Mesendoderm (in vitro differentiated cells): ENCODE measurements at places on chromosomes 3 and 15.
A peak's percentile ranks its signal among the peaks of the same experiment; 100 is the strongest.

DNA sequence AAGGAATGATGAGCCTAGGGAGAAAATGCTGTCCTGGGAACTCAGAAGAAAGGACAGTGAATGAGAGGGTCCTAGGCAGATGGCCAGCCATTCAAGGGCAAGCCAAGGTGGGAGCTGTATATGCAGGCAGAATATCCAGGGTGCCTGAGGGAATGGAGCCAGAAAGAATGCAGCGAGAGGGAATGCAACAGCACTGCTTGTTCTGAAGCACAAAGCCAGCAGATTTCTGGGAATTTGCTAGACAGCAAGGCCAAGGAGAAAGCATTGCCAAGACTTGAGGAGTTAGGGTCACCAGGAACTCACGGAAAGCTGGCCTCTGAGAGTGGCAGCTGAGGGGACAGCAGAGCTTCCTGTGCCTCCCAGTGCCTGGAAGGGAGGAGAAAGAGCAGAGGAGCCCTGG, 200.6 kb downstream of the MYRIP start:
- DNase-seq: no peak

DNA sequence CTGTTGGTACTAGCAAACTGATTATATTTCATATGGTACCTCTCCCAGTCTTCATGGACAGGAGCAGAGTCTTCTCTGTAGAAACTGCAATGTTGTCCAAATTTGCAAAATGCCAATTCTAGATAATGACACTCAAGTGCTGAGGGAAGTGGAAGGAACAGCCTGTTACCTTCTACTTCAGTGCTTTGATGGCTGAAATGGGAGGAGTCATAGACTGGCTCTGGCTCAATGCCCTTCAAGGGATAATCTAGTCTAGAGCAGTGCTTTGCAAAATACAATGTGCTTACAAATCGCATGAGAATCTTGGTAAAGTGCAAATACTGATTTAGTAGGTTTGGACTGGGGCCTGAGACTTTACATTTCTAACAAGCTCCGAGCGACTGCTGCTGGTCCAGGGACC, 51.7 kb upstream of the ACP3 start:
- no peak for DNase-seq

GRCh38 chr15:60237446-60237845, 160.3 kb downstream of the ANXA2 start:
- peak; percentile 37 for DNase-seq

DNA sequence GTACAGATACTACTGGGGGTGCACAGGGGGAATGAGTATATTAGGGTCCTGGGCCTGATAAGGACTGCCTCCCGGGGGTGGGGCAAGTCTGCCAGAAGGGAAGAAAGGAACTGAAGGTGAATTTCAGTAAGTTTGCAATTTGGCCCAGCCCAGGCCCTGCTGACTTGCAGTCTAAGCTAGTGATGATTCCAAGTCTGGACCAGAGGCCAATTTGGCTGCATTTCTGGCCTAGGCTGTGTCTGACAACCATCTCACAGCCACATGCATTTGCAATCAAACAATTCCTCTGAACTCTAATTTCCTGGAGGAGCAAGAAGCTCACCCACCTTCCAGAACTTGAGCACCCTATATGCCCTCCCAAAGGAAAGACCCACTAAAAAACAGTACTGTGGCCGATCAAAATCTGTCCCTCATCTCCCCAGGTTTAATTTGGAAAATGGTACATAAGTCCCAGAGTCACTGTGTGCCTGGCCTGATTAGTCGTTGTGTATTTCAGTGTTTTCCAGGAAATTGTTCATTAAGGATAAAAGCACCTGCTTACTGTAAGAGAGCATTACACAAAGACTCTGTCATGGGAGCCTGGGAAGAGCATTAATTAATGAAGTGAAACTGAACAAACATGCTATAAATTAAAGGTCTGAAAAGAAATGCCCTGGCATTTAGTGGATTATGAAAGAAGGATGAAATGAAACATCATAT, 114.5 kb downstream of the MEGF11 start:
- no peak for DNase-seq

GRCh38 chr3:182921665-182922355, 58.5 kb downstream of the DCUN1D1 start:
- DNase-seq: peak; percentile 69

GRCh38 chr3:171821778-171822358, 11.6 kb upstream of the PLD1 start:
- DNase-seq: no peak

GRCh38 chr3:194592798-194593752, 40.1 kb downstream of the TMEM44 start:
- no peak for DNase-seq

DNA sequence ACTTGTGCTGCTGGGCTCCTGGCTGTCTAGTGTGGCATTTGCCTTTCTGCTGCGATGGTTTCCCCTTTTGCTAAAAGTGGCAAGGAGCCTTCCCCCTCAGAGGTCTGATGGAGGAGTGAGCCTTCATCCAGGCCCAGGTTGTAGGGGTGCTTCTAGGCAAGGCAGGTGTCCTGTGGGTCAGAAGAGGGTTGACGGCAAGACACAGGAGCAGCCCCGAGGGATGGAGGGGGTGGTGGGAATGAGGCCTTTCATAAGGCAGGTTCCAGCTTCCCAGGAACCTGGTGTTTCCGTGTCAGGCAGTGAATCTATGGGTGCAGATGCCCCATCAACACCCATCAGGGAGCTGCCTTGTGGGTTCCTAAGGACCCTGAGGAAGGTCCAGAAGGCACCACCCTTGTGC, 63.0 kb upstream of the TAMM41 start:
- no peak for DNase-seq

- DNase-seq: no peak
Measured at GRCh38 chr3:127375151-127375930, 87.5 kb upstream of the PRR20G start.

DNA sequence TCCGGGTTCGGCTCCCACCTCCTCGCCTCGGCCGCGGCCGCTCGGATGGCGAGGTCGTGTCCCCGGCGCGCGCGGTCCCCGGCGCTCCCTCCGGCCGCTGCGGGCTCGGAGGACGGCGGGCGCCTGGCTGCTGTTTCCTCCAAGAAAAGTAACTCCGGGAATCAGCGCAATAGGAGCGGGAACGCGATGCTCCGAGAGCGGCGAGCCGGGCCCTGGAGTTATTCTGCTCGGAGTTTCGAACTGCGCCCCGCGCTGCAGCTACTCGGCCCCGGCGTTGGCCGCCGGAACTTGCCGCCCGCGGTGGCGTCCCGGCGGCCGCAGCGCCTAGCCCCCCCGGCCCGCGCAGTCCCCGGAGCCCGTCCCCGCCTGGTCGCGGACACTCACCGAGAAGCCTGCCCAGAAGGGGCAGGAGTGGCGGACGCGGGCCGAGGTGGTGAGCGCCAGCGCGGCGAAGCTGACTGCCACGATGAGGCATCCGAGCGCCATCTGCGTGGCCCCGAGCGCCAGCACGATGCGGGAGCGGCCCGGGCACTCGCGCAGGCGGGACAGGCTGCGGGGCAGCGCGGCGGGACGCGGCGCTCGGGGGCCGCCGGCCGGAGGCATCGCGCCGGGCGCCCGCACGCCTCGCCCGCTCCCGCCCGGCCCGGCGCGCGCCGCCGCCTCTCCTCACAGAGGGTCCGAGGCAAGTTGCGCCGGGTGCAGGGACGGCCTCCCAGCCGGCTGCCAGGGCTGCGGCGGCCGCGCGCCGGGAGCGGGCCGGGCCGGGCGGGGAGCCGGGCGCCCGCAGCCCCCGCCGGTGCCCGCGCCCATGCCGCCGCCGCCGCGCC, 251.9 kb downstream of the TJP1 start:
- DNase-seq: peak; percentile 54

DNA sequence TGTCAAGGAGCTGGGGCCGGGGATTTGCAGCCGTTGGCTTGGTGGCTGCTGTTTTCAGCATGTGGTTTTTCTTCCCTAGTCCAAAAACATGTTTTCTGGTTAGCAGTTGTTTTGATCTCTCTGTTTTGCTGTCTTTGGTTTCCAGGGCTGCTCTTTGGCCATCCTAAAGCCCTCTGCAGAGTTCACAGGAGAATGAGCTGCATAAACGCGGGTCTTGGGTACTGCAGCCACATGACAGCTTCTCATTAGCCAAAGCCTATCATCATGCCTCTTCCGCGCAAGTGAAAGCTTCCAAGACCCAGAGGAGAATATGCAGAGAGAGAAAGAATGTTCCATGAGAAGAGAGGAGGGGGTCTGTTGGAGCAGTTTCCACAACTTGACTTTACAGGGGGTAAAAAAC, 138.5 kb downstream of the NTRK3 start:
- no peak for DNase-seq

DNA sequence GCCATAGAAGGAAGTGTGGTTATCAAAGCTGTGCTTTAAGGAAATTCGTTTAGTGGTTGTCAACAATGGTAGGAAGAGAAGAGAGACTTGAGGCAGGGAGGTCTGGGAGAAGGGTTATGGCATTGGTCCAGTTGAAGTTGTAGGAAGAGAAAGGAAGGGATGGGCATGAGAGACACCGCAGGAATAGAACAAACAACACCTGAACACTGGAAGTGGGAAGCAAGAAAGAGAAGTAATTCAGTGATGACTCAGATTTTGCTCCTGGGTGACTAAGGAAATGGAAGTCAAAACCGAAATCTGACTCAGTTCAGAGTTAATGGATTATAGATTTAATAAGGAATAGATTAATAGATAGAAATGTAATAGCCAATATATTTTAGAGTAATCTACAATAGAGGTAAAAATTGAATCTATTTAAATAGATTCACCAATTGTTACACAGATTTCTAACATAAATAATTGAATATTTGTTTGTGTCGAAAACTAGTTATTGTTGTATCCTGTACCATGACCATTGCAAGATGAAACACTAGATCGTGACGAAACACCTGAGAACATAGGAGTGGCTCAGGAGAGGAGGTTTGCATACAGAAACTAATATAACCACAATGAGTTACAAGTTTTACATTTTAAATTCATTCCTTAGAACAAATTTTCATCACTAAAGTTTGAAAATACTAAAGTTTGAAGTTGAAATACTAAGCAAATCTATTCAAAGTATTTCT, 36.0 kb downstream of the THBS1 start:
- no peak for DNase-seq

GRCh38 chr3:427128-427527, 230.6 kb downstream of the CHL1 start:
- no peak for DNase-seq

DNA sequence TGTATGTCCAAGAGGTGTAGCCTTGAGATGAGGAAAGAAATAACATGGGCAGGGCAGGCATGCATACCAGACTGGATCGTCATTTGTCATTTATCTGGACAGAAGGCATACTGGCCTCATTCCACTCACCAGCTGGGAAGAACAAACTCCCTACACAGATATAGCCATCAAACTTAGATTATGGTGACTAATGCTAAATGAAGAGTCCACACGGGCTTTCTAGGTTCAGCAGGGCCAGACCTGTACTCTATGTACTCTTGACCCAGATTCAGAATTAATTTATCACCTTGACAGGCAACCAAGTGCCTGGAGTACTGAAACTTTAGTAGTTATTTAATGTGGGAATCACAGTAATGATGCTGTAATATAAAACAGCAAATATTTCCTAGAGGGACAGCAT, 164.3 kb upstream of the IL12A start:
- DNase-seq: no peak

DNA sequence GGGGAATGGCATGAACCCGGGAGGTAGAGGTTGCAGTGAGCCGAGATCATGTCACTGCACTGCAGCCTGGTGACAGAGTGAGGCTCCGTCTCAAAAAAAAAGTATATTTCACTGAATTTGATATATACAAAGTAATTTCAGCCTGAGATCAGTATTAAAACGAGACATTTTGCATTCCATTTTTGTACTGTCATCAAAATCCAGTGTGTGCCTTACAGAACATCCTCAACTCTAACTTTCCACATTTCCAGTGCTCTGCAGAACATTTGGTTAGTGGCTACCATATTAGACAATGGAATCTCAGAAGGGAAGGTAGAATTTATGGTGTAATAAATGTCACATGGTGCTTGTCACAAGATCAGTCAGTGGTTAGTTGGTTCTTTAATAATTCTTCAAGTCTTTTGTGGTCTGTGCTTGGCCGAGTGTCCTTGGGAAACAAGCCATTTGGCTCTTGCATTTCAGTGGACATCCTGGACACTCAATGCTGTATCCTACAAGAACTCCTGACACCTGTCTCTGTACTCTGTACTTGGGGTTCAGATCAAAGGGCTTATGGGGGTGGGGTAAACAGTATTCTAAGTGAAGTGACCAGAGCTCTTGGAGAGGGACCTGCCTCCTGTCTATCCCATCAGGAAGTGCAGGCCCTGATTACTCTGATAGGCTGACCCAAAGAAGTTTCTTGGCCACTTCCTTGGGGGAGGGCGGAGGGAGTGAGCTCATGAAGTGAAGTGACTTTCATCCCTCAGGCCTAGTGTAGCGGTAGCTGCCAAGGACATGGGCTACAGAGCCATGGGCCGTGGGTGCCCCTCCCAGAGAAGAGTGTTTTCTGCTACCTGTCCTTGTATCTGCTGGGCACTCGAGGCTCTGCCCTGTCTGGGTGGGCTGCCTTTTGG, 3.7 kb downstream of the ACVR2B start:
- peak; percentile 45 for DNase-seq

DNA sequence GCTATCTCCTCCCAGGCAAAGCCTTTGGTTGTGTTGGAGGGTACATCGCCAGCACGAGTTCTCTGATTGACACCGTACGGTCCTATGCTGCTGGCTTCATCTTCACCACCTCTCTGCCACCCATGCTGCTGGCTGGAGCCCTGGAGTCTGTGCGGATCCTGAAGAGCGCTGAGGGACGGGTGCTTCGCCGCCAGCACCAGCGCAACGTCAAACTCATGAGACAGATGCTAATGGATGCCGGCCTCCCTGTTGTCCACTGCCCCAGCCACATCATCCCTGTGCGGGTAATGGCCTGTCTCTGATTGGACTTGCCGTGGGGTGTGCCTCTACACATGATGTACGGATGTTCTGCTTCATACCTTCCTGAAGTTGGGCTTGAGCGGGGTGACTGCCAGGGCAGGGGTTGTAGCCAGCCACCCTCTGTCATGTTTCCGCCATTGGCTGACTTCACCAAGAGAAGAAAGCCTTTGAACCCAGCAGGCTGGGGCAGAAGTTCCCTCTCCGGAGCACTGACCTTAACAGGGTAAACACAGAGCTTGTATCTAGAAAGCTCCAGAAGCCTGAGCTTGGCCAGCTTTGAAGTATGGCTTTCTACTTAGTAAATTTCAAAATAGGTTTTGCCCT, 13.4 kb downstream of the ALAS1 start:
- DNase-seq: no peak

- no peak for DNase-seq
Measured at GRCh38 chr3:153277029-153277428, 115.0 kb downstream of the RAP2B start.

DNA sequence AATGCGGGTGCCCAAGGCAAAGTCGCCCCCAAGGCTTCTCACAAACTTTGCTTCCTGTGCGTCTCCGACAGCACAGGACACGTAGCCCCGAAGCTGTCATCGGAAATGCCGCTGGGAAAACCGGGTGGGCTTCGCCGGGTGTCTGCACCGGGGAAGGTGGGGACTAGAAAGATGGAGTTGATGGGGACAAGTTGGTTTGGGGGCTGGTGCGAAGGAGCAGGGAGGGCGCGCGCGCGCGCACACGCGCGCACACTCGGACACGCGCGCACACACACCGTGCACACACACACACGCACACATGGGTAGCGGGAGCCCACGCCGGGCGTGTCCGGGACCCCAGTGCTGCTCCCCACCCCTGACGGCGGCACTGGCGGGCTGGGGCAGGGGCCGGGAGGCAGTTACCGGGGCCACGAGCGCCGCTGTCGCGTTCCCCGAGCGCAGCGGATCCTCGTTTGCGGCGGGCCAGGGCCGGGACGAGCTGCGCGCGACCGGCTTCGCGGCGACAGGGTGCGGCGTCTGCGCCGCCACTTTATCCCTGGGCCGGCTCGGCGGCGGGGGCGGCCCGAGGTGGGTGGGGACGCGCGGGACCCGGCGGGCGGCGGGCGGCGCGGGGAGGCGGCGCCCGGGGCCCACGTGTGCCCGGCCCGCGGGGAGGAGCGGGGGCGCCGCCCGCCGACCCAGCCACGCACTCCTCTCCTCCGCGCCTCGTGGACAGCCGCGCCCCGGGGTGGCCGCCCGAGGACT, 539 bp upstream of the MGLL start:
- no peak for DNase-seq
